Caki2 (cell line): ENCODE measurements at places on chromosomes 11 and 22. TPM values are rescaled to one million over a fixed set of nuclear protein-coding genes. Genes with fewer than 3 reads are reported as not detected.
A peak's percentile ranks its signal among the peaks of the same experiment; 100 is the strongest.

- DNase-seq: no peak
These were observed 815.9 kb downstream of the KCNA4 start for GRCh38 chr11:29200791-29201562.

DNA sequence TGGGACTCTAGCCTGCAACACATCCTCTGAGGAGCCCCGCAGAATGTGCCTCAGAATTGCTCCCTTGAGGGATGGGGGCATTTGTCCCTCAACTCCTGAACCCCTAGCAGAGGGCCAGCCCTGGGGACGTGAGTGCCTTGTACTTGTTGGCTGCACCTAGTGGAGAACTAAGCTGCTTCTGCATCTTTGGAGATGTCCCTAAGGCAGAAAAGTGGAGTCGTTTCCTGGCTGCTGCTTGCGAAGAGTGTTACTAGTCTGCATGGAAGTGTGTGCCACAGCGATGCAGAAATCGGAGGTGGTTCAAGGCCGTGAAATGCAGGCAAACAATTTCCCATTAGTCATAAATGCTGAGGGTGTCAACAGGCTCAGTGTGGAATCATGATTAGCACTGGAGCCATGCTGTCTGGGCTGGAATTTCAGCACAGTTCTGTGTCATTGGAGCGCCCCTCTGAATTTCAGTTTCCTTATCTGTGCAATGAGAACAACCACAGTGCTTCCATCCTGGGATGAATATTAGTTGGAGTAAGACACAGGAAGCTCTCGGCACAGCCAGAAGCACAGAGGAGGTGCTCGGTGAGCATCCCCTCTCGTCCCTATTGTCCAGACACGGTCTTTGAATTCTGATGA is 56.5 kb downstream of the MIAT start:
- peak; percentile 13 for DNase-seq

- DNase-seq: peak; percentile 67
These were observed 14.8 kb downstream of the CHKA start for GRCh38 chr11:68106165-68106940.

DNA sequence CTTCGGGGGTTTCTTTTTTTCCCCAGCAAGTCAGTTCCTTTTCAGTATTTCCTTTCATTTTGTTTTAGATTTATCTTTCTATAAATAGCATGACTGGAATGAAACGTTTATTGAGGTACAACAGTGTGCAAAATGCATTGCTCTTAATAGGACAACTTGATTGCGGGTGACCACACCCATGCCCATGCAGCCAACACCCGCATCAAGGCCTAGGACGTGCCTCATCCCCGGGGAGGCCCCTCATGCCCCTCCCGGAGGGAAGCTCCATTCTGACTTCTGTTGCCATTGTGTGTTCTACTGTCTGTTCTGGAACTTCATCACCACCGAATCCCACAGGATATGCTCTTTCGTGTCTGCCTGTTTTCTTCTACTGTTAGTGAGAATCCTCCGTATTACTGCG is 82.2 kb downstream of the RPS6KA4 start:
- no peak for DNase-seq

DNA sequence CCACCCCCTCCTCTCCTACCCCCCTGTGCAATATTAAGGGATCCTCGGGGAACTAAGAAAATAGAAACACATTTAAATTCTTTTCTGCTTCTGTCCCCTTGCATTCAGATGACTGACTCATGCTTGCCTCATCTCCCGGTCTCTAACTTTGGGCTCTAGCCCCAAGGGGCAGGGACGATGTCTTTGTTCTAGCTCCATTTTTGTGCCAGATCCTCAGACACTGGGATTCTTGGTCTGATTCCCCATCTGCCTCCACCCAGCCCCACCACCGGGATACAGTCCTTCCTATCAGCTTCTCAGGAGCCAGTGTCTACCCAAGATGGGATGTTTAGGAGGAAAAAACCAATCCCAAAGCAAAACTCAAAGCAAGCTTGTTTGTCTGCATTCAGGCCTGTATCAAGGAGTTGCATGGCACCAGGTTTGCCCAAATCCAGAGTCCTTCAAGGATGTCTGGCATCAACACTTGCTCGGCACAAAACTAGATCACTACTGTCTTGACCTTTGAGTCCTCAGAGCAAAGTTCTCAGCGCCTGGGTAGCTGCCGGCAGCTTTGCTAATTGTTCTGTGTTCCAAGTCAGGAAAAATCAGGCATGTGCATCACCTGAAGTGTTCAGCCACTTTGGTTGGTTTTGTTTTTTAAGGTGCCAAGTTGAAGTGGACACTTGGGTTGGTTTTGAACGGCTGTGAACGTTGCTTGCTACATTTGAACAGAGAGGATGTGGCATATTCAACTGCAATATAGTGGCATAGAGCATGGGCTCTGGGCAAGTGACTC is 212.8 kb downstream of the DSCAML1 start:
- no peak for DNase-seq

GRCh38 chr11:6419009-6419631 is at the start of gene APBB1:
Gene APBB1 (minus strand): TSS chr11:6419094. CDS start chr11:6411347, 7,747 bp downstream.
- DNase-seq: peak; percentile 41

GRCh38 chr11:123184531-123184930 is 10.5 kb downstream of the CLMP start:
- DNase-seq: no peak

DNA sequence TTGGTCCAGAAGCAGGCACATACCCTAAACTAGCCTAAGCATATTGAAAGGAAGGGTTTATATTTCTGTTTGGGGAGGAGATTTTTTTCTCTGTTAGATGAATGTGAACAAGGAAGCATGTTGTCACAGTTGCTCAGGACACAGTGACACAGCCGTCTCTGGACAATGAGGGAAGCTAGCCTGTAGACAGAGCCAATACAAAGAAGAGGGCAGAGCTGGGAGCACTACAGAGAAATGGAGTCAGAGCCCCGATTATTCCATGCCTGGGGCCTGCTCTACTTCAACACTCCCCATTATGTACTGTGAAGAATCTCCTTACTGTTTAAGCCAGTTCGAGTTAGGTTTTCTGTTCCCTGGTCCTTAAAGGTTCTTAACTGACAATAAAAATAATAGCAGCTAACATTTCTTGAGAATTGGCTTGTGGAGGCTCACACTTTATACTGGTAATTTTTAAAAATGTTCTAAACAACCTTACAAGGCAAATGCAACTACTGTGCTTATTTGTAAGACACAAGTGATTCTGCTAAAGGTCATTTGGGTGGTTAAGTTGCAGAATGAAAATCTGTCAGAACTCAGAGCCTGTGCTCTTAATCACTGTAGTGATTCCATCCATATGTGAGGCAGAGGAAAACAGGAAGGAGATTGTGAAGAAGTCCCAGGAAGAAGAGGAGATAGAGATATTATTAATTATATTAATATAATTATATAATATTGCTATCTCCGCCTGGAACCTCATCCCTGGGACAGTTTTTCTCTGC is 58.8 kb upstream of the RRAS2 start:
- DNase-seq: no peak

GRCh38 chr22:32968746-32969145 is 89.4 kb downstream of the SYN3 start:
- DNase-seq: no peak

- DNase-seq: peak; percentile 95
These were observed 5.5 kb downstream of the OSM start for GRCh38 chr22:30261134-30261533.

ZDHHC13 gene
- total RNA-seq: 14.2 and 18.0 TPM in 2 replicates

RAG1 gene
- 0.41 TPM in 1 of 2 replicates, not detected in the other for total RNA-seq

OR51B5 gene
- not detected in 2 replicates for total RNA-seq
